ENCODE measurements at places on chromosomes 12 and 14.

DNA sequence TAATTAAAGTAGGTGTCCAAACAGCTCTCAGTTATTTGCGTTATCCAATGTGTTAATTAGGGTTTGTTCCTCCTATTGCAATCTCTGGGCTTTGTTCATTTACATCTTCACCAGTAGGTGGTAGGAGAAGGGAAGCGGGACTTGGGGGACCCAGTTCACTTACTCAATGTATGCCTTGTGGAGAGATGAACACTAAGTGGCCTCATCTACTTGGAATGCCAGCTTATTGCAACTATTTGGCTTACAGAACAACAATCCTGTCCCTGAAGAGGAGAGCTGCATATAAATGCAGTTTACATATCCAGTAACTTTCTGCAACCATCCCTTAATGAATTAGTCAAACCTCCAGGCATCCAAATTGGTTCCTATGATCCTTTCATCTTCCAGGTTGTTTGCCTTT lies 417.1 kb upstream of the CCDC196 start:
- DNase-seq: no peak

DNA sequence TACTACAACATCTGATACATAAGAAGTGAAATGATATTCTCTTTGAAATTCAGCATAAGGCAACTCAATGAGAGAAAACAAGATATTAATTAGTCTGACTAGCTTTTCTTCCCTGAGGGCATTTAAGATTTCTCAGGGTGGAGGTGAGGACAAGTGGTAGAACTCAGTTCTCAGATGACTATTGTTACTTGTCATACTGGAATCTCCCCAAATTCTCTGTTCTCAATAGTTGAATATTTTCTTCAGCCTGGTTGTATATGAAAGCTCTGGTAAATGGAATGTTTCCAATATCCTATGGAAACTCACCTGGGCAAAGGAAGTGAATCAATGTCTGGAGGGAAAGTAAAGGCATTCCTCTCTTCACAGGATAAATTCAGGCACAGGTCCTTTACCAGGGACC lies 18.2 kb upstream of the ITGA5 start:
- DNase-seq: no peak

DNA sequence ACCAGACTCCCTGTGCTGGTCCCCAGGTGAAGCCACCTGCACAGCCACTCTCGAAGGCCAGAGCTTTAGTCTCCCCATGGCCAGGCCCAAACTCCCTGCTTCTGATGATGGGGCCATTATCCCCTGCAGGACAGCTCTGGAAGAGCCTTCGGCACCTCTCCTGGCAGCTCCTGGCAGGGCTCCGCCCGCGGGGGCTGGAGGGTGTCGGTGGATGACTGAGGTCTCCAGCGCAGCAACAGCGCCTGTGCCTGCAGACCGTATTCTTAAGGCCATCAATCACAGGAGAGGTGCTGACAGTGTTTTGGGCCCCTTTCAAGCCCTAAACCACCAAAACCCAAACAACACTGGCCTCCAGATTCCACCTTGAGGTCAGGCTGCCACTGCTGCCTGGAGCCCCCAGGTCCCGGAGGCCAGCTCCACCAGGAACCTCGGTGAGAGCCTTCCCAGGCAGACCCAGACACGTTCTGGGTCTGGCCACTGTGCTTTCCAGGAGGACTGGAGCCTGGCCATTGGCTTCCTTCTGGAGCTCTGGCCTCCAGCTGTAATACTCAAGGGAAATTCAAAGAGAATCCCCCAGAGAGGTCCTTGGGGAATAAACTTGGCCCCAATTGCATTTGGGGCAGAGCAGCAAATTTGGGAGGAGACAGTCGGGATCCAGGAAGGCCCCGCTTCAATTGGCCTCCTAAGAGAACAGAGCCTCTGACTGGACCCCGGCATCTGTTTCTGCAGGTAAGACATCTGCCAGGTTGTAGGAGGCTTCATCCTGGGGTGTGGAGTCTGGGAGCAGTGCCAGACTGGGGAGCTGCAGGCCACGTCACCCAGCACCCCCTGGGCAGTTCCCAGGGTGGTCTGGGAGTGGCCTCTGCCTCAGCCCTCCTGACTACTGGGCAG lies 210.6 kb upstream of the RTL1 start:
- no peak for DNase-seq

DNA sequence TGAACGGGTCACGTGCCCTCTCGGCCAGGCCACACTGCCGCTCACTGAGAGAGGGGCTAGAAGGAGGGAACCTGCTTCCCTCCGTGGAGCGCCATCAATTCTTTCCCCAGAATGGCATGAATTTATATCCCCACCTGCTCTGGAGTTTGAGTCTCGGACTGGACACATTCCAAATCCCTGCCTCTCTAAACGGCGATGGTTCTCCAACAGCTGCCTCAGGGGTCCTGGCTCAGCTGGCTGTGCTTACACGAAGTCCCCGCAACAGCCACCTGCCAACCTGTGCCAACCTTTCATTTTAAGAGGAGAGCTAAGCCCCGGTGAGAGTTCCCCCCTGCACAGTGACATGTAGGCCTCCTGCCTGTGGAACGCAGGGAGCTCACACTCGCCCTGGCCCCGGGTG lies 73.2 kb downstream of the RIMBP2 start:
- DNase-seq: no peak

DNA sequence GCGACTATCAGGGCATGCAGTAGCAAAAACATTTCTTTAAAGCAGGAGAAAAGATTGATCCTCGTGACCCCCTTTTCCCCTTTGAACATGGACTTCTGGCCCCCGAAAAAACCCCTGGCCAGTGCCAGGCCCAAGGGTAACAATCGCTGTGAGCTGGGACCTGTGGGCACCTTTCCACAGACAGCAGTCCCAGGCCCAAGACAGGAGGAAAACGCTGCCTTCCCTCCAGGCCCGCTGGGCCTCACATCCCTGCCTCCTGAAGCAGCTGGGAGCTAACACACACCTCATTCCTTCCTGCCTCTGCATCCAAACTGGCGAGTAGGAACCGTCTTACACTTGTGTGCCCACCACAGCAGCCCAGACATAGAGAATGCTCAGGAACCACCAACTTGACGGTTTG lies 1.2 kb downstream of the VWF start:
- no peak for DNase-seq

DNA sequence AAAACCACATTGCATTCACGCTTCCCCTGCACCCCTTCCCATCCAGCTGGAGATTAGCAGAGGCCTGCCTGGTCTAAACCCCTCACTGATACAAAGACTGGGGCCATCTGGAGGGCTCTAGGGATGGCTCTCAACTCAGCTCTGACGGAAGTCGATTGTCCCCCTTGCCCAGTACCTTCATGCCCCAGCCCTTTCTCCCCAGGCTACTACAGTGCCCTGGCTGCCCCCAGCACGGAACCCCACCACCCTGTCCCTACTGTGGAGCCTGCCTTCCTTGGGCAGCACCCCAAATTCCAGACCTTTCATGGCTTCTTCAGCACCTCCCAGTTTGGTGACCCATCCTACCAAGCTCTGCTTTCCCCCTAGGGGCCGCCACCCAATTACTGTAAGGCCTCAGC lies 25.6 kb downstream of the ZFP36L1 start:
- no peak for DNase-seq

DNA sequence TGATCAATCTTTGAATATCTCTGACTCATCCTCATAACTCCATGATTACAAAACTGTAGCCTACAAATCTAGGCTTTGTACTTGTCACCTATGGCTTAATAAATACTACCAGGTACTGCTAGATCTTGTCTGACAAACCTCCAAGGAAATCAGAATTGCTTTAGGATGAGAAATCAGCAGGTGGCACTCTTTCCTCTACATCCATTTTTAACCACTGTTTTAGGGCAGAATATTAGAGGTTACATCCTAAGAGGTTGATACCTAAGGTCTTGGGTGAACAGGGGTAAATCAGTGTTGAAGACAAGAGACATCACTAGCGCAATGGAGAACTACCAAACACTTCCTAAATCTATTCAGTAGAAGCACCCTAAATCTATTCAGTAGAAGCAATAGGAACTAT lies 63.1 kb upstream of the SOX5 start:
- no peak for DNase-seq

GRCh38 chr14:77011245-77011644 lies 17.3 kb downstream of the IRF2BPL start:
- DNase-seq: no peak

DNA sequence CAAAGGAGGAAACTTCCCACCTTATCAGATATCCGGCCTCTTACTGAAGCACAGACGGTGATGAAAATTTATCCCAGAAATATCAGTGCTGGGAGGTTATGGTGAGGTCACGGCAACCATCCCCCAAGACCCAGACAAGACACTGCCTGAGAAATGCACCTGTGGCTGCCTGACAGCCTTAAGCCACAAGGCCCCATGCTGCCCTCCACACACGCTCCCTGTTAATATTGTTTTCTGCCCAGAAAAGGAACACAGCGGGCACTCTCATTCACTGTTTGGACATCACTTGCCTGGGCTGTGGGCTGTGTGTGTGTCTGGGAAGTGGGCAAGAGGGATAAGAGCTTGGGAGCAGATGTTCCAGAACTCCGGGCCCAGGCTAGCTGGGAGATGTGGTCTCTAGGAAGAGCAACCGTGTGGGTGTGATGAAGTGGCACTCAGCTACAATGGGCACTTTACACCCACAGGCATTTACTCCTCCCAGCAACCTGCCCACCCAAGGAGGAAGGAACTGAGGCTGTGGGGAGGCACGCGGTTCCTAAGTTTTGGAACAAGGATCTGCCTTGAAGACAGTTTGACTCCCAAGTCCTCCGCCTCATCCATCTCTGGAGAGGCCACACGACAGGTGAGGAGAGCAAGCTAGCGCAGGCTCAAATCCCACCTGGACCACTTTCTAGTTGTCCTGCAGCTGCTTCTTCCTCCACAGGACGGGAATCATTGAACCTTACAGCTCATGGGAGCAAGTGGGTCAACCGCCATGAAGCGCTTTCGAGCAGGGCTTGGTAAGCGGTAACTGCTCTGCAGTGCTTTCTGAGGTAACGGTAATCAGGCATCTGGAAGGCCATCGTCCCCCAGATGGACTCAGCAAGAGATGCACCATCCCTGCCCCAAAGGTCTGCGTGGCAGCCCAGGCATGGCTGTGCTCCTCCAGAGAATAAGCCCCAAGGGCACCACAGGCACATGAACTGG lies 91.4 kb downstream of the CHGA start:
- DNase-seq: no peak

DNA sequence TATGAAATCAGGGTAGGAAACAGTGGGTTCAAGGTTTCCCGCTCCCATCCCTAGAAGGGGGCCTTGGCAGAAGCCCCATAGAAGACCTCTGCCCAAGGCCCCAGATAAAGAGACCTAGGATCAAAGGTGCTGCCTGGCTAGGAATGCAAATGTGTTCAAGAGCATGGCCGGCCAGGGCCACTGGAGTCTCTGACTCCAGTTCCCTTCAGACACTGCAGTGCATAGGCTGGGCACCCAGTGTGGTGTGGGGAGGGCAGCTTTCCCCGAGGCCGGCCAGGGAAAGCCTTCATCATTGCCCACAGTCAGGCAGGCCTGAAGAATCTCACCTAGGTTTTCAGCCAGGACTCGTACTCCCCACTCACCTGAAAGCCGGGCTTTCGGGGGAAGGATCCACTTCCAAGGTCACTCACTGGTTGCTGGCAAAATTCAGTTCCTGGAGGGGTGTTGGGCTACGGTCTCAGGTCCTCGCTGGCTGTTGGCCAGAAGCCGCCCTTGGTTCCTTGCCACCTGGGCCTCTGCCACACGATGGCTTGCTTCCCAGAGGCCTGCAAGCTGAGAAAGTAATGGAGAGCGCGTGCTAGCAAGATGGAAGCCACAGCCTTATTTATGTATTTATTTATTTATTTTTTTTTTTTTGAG lies 9.7 kb upstream of the PEBP1 start:
- no peak for DNase-seq

- DNase-seq: no peak
Measured at GRCh38 chr12:111886662-111887545, 44.9 kb downstream of the MAPKAPK5 start.

DNA sequence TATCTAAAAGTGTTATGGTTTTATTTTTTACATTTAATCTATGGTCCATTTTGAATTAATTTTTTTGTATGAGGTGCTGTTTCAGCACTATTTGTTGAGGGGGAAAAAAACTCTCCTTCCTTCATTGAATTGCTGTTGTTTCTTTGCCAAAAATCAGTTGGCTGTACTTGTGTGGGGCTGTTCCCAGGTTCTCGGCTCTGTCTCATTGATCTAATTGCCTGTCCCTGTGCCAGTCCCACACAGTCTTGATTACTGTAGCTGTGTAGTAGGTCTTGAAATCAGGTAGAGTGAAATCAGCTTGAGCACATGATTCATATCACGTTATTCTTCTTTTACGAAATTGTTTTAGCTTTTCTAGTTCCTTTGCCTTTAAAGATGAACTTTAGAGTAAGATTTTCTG lies 109.7 kb downstream of the ADGRD1 start:
- DNase-seq: no peak

Data from activated naive CD4-positive, alpha-beta T cell treated with Interleukin-2 at 50 U/mL for 16 hours (primary cell).